ENCODE measurements at places on chromosomes 1 and 21.

GRCh38 chr1:208120431-208120790 is 123.8 kb downstream of the PLXNA2 start:
- DNase-seq: no peak

- DNase-seq: no peak
Measured at GRCh38 chr1:113793878-113794834, 18.1 kb downstream of the RSBN1 start.

DNA sequence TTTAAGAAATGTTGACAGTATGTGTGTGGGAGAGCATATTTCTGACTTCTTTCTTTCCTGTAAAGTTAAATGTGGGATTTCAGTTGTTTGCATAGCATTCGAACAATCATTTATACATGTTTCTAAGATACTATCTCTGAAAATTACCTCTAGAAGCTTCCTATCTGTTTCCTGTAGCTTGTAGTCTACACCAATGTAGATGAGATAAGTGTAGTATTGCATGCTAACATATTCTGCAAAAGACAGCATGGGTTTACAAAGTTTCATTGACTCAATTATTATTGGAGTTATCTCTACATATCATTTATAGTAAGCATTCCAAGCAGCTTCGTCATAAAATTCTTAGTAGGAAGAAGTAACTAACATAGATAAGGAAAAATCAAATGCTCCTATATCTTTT is 98.9 kb upstream of the DPYD start:
- DNase-seq: no peak

DNA sequence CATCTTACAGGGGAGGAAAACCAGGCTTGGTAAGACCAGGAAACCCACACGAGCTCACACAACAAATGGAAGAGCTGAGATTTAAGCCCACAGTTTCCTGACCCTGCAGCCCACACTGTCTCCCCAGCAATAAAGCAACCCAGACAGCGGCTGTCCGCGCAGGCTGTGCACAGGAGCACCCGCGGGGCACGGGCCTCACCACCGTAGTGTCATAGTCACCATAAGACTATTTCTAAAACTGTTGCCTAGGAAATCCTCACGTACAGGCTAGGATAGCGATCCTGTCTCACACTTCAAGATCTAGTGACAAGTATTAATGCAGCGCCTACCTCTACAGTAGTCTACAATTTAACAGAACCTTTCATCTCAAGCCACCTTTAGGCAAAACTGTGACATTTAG is 54.0 kb upstream of the SYT6 start:
- no peak for DNase-seq

DNA sequence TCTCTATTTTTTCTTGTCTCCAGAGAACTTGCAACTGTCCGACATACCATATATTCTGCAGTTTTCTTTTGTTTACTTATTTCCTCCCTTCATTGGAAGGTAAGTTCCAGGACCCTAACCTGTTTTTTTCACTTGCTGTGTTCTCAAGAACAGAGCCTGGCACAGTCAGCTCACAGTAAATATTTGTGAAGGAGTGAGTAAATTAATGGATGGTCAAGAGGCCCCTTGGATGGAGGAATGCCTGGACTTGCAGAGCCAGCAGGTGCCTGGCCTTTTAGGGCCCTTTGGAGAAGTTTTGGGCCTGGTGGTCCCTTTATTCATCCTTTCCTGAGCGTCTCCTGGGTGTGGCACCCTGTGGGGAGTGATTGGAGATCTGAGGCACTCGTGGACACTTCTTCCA is 182.1 kb upstream of the POU3F1 start:
- no peak for DNase-seq

- DNase-seq: peak; percentile 95
Measured at GRCh38 chr1:244970744-244971551, 106.6 kb upstream of the HNRNPU start.

- DNase-seq: no peak
Measured at GRCh38 chr1:151935154-151935553, 25.8 kb upstream of the THEM4 start.

GRCh38 chr1:56634981-56635380 is 10.1 kb upstream of the PRKAA2 start:
- no peak for DNase-seq

DNA sequence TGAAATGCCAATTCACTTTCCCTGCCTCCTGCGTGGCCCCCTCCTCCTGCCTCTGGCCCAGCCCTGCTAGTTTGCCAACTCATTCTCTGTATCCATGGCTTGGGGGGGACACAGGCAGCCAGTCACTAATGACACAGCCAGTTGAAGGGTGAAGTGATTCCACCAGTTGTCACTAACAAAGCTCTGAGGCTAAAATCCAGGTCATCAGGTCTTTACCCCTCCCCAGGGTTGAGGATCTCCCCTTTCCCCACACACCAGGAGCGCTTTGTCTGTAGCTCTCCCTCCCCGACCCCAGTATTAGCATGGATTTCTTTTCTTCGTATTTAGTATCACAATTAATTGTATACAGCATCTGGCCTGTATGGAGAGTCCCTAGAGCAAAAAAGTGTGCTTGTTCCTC is 394.1 kb downstream of the RRAGC start:
- no peak for DNase-seq

- no peak for DNase-seq
Measured at GRCh38 chr1:164583196-164583595, 24.2 kb downstream of the PBX1 start.

DNA sequence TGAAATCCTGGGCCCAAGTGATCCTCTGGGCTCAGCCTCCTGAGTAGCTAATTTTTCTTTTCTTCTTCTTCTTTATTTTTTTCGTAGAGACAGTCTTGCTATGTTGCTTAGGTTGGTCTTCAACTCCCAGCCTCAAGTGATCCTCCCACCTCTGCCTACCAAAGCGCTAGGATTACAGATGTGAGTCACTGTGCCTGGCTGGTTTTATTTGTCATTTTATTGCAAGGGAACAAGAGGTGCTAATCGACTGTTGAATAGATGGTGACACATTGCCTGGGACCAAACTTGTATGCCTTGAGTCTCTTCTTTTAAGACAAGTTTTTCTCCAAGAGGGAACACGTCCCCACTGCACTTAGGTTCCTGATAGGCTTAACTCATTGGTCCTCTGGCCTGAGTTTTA is 20.0 kb upstream of the KLHDC8A start:
- DNase-seq: no peak

GRCh38 chr1:92859400-92860039 is 27.7 kb downstream of the RPL5 start:
- DNase-seq: no peak

GRCh38 chr1:36324353-36324703 is 883 bp upstream of the EVA1B start:
- DNase-seq: no peak

DNA sequence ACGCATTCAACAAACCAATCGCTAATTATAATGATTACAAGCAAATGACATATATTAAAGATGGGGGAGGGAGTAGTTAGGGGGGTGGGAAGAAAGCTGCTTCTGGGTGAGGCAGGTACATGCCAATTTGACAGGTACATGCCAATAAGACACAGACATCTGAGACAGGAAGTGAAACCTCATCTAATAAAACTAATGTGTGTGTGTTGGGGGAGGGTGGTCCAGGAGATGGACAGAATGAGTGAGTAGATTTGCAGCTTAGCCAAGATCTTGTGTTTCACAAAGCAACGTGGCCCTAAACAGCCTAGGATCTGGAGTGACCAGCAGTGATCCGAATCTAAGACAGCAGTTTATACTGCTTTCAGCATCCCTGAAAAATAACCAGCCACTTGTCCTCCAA is 10.8 kb downstream of the CFAP45 start:
- no peak for DNase-seq

GRCh38 chr1:180151508-180151907 is 3.2 kb upstream of the QSOX1 start:
- no peak for DNase-seq

GRCh38 chr1:53051676-53052075 is 10.3 kb upstream of the PODN start:
- no peak for DNase-seq

GRCh38 chr1:91795591-91796389 is 90.2 kb downstream of the TGFBR3 start:
- DNase-seq: no peak

GRCh38 chr1:7299329-7299799 is 471.7 kb upstream of the VAMP3 start:
- no peak for DNase-seq

GRCh38 chr1:119225831-119226230 is 85.4 kb upstream of the WARS2 start:
- DNase-seq: no peak

- DNase-seq: no peak
Measured at GRCh38 chr1:28141685-28142084, 34.8 kb downstream of the PTAFR start.

DNA sequence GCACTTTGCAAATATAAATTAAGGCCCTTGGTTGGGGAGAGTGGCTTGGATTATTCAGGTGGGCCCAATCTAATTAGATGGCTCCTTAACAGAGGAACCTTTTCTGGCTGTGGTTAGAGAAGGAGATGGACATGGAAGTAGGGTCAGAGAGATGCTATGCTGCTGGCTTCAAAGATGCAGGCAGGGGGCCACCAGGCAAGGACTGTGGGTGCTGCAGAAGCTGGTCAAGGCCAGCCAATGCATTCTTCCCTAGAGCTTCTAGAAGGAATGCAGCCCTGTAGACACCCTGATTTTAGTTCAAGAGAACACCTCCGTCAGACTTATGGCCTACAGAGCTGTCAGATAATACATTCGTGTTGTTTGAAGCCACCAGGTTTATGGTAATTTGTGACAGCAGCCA is 3.7 kb upstream of the TMEM9 start:
- no peak for DNase-seq

- DNase-seq: no peak
Measured at GRCh38 chr1:45275054-45275453, 51.6 kb upstream of the HPDL start.

Measured in neuronal stem cell (in vitro differentiated cells).